ENCODE measurements at places on chromosomes 2 and 18.

- no peak for DNase-seq
Observed at GRCh38 chr2:170679607-170680079, 35.5 kb upstream of the SP5 start.

- DNase-seq: no peak
Observed at GRCh38 chr2:242038928-242039341, 169.4 kb downstream of the RTP5 start.

DNA sequence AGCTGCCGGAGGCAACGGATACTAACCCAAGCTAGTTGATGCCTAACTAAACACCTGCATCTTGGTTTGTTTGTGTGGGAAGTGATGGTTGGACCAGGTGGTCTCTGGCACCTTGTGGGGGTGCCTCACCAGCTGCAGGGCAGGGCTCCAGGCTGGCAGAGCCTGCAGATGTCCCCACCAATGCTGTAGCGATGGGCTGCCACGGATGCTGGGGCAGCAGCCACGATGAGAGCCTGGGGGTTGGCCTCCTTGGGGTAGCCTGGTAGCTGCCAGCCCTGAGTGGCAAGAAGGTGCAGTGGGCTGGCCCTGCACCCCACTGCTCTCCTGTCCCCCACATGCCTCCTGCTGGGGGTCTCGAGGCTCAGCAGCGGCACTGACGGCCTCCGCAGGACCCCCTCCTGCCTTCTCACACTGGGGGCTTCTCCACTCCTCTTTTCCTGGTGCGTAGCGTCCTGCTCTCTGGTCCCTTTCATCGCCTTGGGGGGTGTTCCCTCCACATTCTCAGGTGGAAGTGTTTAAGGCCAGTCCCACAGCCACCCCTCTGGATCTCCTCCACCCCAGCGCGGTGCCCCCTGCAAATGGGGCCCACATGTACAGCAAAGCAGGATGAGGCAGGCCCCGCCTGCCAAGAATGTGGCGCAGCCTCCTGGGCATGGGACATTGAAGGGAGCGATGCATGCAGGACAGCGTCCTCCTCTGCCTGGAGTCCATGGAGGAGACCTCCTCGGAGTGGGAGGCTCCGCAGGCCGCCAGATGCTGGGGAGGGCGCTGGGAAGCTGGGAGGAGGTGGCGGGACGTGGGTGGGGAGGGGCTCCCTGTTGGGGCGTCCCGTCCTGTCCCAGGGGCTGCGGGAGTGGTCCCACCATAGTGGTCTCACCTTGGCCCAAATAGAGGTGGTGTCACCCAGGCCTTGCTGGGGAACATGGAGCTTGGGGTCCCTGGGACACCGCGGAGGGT lies 173.1 kb downstream of the ASB1 start:
- no peak for DNase-seq

- peak; percentile 23 for DNase-seq
Observed at GRCh38 chr2:197293252-197294007, 17.1 kb downstream of the ANKRD44 start.

GRCh38 chr18:46369323-46369722 lies 265.1 kb downstream of the HAUS1 start:
- no peak for DNase-seq
